ENCODE measurements at places on chromosomes 7 and 10.

- no peak overlapping the region for H3K4me3 ChIP-seq
- no peaks in the 10 kb centered on the region for H3K27me3 ChIP-seq
- H3K27ac ChIP-seq: no peak overlapping the region
- H3K36me3 ChIP-seq: no peaks in the 10 kb centered on the region
- H3K4me1 ChIP-seq: no peaks in the 10 kb centered on the region
- no peak for DNase-seq
These were observed 1.8 kb downstream of the CC2D2B start for GRCh38 chr10:95909561-95909960.

DNA sequence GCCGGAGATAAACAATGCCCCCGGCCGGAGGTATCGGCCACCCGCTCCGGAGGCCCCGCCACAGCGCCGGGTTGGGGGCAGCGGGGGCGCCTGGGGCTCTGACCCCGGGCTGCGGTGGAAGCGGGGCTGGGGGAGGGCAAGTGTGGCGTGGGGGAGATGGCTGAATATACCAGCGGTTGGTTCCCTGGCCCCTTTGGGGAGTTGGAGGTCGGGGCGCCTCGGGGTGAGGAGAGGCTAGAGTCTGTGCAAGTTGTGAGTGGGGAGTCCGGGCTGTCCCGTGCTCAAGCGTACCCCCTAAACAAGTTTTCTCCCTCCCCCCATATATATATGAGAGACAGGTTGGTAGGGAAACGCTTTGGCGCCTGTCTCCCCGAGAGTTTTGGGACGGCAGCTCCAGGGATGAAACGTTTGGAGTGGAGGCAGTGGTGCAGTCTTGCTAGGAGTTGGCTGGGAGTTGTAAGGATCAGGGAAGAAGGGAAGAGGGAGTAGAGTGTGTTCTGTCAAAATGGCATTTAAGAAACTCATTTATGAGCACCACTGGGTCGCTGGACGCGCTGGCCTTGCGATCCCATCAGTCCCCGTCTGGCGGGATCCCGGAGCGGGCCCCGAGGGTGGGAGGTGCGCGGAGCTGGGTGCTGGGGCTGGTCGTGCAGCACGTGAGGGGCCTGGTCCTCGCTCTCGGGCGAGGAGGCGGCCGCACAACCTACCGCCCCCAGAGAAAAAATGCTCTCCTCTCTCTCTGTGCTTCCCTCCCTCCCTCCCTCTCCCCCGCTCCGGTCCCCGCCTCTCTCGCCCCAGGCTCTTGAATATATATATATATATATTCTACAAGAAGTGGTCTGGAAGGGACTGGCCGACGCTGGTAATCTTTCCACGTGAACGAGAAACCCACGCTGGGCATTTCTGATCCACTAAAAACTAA lies 1.1 kb downstream of the TET1 start:
- H3K4me3 ChIP-seq: peak overlapping the region; percentile 92
- H3K27ac ChIP-seq: peak overlapping the region; percentile 64
- H3K36me3 ChIP-seq: no peaks in the 10 kb centered on the region
- peaks cover 20% of the 10 kb centered on the region for H3K4me1 ChIP-seq

- H3K36me3 ChIP-seq: no peaks in the 10 kb centered on the region
- no peak overlapping the region for H3K4me3 ChIP-seq
- H3K27ac ChIP-seq: no peak overlapping the region
- no peaks in the 10 kb centered on the region for H3K27me3 ChIP-seq
- no peak for DNase-seq
These were observed 858.7 kb downstream of the CCSER2 start for GRCh38 chr10:85187047-85187446.

DNA sequence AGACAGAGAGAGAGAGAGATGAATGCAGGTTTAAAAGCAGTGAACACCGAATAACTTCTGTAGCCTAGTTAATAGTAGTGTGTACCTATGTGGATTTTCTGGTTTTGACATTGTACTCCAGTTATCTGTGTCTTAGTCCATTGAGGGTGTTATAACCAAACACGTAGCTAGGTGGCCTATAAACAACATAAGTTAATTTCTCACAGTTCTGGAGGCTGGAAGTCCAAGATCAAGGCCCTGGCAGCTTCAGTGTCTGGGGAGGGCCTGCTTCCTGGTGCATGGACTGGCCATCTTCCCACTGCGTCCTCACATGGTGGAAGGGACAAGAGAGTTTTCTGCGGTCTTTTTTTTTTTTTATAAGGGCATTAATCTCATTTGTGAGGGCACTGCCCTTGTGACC lies 23.5 kb downstream of the AOC1 start:
- DNase-seq: no peak
- H3K27ac ChIP-seq: no peak overlapping the region
- H3K4me3 ChIP-seq: no peak overlapping the region
- no peaks in the 10 kb centered on the region for H3K36me3 ChIP-seq
- no peaks in the 10 kb centered on the region for H3K4me1 ChIP-seq
- no peaks in the 10 kb centered on the region for H3K27me3 ChIP-seq

GRCh38 chr10:123136806-123137642 lies 1.3 kb downstream of the HMX3 start:
- H3K4me3 ChIP-seq: peak overlapping the region; percentile 26
- no peak overlapping the region for H3K27ac ChIP-seq
- H3K27me3 ChIP-seq: peaks cover 99% of the 10 kb centered on the region
- H3K36me3 ChIP-seq: no peaks in the 10 kb centered on the region

GRCh38 chr7:29771081-29771816 lies 35.1 kb upstream of the WIPF3 start:
- H3K27me3 ChIP-seq: no peaks in the 10 kb centered on the region
- no peak overlapping the region for H3K4me3 ChIP-seq
- H3K4me1 ChIP-seq: no peaks in the 10 kb centered on the region
- H3K36me3 ChIP-seq: no peaks in the 10 kb centered on the region
- H3K27ac ChIP-seq: no peak overlapping the region

DNA sequence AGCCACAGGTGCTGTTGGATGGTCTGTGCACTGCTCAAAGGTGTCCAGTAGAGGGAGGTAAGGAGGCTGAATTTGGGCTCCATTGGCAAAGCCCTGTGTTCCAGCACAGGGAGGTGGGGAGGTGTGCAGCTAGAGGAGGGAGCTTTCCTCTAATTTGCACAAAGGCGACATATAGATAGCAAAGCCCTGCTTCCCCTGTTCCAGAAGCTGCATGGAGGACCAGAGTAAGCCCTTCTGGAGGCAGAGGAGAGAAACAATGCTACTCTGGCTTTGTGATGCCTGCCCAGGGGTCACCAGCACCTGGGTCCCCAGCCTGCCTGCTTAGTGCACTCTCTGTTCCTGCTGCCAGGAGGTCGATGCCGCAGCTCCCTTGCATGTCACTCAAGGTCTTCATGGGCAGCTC lies 3.4 kb upstream of the ARHGAP22 start:
- peak; percentile 43 for DNase-seq
- no peaks in the 10 kb centered on the region for H3K36me3 ChIP-seq
- no peak overlapping the region for H3K27ac ChIP-seq

DNA sequence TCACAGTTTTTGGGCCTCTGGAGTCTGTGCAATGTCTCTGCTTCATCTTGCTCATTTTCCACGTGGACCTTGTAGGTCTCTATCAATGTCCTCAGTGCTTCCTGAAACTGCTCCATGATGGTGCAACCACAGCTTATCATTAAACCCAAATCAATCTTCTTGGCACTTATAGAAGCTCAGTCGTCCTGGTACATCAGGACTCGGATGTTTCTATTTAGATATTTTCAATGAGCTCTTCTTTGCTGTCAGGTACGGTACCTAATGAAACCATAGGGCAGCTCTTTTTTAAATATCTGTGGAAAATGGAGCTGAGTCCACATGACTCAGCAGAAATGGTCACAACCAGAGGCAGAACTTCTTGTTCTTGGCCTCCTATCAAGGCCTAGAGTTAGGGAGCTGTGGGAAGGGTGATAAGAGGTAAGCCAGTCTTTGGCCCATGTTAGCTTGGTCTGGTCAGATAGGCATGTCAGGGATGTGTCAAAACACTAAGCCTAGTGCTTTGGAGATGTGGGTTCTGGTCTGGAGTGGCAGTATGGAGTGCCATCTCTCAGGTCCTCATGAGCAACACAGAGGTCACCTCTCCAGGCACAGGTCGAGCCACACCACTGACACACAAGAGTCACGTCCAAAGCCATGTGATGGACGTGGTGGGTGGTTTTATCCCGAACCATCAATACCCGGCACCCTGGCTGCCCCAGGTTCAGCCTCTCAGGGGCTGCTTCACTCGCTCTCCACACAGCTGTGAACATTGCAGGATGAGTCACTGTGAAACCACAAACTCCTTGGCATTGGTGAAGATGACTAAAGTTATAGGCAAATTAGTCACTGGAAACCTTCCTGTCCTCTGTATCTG lies 87.0 kb downstream of the TBXAS1 start:
- no peaks in the 10 kb centered on the region for H3K4me1 ChIP-seq
- no peak for DNase-seq
- H3K36me3 ChIP-seq: no peaks in the 10 kb centered on the region
- H3K27me3 ChIP-seq: no peaks in the 10 kb centered on the region

DNA sequence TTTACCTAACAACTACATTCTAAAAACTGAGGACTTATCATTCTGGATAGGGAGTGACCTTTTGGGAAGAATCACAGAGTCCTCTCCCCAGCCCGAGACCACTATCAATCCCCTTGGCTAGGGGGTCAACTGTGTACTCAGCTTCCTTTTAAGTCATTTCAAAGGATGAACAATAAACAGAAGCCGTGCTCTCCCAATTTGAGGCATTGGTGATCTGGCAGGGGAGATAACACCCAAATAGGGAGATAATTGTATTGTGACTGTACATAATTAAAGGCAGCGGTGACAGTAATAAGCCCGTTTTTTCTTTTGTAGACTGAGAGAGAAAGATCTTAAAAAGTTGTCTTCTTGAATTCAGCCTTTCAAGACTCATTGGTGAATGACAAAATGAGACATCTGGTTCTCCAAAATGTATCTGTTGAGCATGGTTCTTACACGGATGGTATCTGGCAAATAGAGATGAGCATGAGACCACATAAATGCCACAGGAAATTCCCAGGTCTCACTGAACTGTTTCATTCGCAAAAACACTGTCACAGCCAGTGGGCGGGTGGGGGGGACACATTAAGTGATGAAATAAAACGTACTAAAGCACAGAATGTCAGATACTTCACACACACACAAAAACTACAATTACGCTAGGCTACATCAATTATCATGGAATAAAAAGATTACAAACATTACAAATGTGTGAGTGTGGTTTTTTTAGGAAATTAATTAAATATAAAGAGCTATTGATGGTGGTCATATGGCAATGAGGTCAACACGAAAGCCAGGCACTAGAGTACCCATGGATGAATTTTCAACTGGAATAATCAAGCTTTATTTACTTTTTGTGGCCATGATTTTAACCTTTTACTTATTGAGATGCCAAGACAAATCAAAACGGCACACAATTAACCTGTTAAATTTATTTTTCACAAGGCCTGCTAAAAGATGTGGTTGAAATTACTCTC lies 108.4 kb downstream of the HIPK2 start:
- no peaks in the 10 kb centered on the region for H3K27me3 ChIP-seq
- H3K4me1 ChIP-seq: no peaks in the 10 kb centered on the region
- no peak overlapping the region for H3K27ac ChIP-seq
- DNase-seq: no peak
- no peaks in the 10 kb centered on the region for H3K36me3 ChIP-seq

GRCh38 chr7:36318116-36318515 lies 71.5 kb upstream of the ANLN start:
- no peak for DNase-seq
- no peak overlapping the region for H3K4me3 ChIP-seq
- no peaks in the 10 kb centered on the region for H3K27me3 ChIP-seq
- H3K4me1 ChIP-seq: no peaks in the 10 kb centered on the region

GRCh38 chr10:13699216-13699615 lies 112.5 kb downstream of the PRPF18 start:
- DNase-seq: no peak
- H3K27me3 ChIP-seq: no peaks in the 10 kb centered on the region
- no peak overlapping the region for H3K27ac ChIP-seq

DNA sequence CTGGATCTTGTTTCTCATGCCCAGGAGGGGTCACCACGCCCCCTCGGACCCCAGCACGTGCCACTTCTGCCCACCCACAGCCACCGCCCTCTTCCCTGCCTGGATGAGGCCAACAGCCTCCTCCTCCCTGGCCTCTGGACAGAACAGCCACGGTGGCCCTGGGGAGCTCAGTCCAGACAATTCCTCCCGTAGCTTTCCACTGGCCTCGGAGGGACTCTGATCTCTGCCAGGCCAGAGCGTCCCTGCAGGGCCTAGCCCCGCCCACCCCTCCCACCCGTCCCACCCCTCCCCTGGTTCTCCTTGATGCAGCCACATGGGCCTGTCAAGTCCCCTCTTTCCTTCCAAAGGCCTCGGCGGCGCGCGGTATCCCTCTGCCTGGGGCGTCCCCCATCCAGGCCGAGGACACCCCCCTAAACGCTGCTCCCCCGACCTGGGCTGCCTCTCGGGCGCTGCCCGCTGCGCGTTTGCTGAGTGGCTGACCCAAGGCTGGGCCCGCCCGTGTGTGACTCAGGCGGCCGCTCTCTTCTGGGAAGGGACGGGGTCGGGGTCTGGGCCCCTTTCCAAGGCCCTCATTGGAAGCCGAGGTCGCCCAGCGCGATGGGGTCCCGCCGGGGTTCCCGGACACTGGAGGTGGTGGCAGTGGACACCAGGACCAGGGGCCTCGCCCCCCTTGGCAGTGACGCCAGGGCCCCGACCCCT lies 557 bp downstream of the TMEM120A start:
- no peak for DNase-seq
- H3K4me1 ChIP-seq: no peaks in the 10 kb centered on the region
- H3K36me3 ChIP-seq: no peaks in the 10 kb centered on the region
- H3K27ac ChIP-seq: no peak overlapping the region
- no peaks in the 10 kb centered on the region for H3K27me3 ChIP-seq
- H3K4me3 ChIP-seq: peak overlapping the region; percentile 70

GRCh38 chr7:123143252-123144006 lies 56.3 kb downstream of the SLC13A1 start:
- H3K36me3 ChIP-seq: no peaks in the 10 kb centered on the region
- H3K27me3 ChIP-seq: no peaks in the 10 kb centered on the region
- no peaks in the 10 kb centered on the region for H3K4me1 ChIP-seq
- DNase-seq: no peak
- no peak overlapping the region for H3K4me3 ChIP-seq
- no peak overlapping the region for H3K27ac ChIP-seq

- no peaks in the 10 kb centered on the region for H3K4me1 ChIP-seq
- no peak overlapping the region for H3K4me3 ChIP-seq
- H3K36me3 ChIP-seq: peaks cover 5% of the 10 kb centered on the region
- H3K27ac ChIP-seq: no peak overlapping the region
These were observed 43.3 kb upstream of the FMC1 start for GRCh38 chr7:139297795-139298194.

DNA sequence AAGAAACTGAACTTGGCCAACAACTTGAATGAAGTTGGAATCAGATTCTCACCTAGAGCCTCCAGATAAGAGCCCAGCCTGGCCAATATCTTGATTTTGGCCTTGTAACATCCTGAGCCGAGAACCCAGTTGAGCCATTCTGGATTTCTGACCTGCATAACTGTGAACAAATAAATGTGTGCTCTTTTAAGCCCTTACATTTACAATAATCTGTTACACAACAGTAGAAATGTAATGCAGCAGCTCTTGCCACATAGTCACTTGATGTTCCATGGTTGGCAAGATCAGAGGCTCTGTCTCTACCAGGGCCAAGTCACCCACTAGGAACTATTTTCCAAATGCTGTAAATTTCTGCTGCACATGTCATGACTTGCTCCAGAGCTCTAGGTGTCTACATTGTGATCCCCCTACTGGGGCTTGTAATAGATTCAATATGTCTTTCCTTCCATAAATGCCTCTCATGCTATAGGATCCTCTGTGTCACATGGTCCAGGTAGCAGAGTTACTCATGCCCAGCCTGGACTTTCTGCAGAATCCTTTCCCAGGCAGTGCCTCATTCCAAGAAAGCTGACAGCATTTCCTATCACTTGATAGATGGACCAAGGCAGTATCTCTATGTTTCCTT lies 11.4 kb upstream of the RBM20 start:
- H3K27me3 ChIP-seq: no peaks in the 10 kb centered on the region
- H3K36me3 ChIP-seq: no peaks in the 10 kb centered on the region
- H3K4me3 ChIP-seq: no peak overlapping the region
- no peak overlapping the region for H3K27ac ChIP-seq
- no peak for DNase-seq
- H3K4me1 ChIP-seq: peaks cover 9% of the 10 kb centered on the region
